ENCODE measurements at places on chromosomes 6 and 20.

GRCh38 chr20:46995561-46996142 lies 101.0 kb downstream of the EYA2 start:
- DNase-seq, result no peak

GRCh38 chr20:54477191-54477955 lies 2.0 kb downstream of the DOK5 start:
- no peak for DNase-seq

- no peak for DNase-seq
Measured at GRCh38 chr6:93447874-93448273, 28.5 kb upstream of the EPHA7 start.

GRCh38 chr6:116200619-116201249 lies 53.1 kb downstream of the TSPYL4 start:
- DNase-seq, result no peak

DNA sequence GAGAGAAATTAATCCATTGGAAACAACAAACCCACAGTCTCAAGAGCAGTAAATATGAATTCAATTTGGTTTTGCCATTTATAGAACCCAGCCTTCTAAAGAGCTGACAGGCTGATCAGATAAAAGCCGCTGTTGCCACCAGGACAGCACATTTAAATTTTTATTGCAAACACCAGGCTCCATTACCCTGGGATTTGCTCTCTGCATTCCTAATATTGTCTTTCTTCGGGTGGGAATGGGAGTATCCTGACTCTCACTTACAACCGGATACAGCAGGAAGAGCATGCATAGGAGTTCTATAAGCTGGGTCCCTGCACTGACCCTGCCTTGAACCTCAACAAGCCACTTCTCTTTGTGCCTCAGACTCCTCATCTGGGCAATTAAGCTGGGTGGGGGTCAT lies 142.9 kb downstream of the LRFN2 start:
- no peak for DNase-seq

DNA sequence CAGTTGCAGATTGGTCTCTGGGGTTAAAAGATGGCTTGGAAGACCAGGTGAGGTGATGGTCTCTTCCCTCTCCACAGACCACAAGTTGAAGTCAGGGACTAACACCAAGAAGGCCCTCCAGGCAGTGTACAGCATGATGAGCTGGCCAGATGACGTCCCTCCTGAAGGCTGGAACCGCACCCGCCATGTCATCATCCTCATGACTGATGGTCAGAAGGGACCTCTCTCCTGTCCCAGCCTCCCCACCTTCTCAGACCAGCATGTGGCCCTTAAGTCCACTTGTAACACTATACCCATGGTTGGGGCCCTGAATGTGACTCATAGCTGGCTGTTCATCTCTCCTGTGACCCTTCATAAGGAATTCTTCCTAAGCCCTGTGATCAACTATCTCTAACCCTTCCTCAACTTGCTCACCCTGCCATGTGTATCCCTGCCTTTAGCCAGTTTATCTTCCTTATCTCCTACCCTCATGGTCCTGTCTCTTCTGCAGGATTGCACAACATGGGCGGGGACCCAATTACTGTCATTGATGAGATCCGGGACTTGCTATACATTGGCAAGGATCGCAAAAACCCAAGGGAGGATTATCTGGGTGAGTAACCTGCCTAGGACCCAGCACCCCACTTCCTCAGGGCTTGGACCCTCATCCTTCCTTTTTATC lies 3.0 kb downstream of the CFB start:
- no peak for DNase-seq

DNA sequence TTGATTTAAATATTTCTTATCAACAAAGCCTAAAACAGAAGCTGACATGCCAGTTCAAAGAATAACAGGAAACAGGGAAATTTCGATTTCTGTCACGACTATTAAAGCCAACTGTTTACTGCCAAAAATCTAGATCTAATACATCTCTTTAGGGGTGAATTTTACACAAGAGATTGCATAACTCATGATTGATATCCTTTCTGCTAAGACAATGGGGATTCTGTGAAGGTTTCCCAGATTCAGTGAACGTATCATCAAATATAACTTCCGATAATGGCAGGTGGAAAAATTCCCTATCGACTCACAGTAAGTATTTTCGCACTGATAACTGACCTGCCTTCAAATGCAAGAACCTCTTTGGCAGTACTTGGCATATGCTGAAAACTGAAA lies 42.9 kb downstream of the NHSL1 start:
- no peak for DNase-seq

- DNase-seq, result no peak
Measured at GRCh38 chr20:24840121-24840713, 108.9 kb upstream of the CST7 start.

- DNase-seq, result no peak
Measured at GRCh38 chr20:49303065-49303552, 25.3 kb upstream of the ZNFX1 start.

- DNase-seq, result no peak
Measured at GRCh38 chr6:30782425-30783014, 38.2 kb upstream of the IER3 start.

DNA sequence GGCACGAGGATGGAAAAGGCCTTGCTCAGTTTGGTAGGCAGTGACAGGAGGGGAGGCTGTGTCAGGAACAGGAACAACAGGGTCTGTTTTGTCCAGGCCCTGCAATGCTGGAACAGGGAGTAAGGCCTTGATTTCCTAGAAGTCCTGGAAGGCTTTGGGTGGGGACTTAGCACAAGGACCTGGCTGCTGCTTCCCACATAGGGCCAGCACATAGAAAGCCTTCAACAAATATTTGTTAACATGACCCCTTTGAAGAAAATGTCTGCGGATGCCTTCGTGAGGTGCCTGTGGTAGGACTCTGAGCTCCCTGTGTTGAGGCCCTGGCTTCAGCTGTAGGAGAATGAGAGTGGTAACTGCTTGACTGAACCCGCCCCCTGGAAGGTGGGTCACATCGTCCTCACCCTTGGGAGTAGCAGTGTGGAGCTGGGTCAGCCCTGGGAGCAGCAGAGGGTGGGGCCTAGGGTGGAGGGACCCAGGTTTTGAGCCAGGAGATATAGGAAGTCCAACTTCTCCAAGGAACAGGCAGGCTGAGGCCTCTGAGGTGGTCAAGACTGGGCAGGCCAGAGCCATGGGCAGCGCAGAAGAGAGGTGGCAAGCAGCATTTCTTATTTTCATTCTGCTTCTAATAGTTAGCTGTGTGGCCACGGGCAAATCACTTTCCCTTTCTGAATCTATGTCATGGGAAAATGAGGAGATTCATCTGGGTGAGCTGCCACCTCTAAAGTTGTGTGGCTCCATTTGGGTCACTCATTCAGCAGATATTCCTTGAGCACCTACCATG lies 50.0 kb downstream of the CNBD2 start:
- peak; percentile 5 for DNase-seq

- DNase-seq, result no peak
Measured at GRCh38 chr6:168127384-168127868, 48.4 kb upstream of the FRMD1 start.

DNA sequence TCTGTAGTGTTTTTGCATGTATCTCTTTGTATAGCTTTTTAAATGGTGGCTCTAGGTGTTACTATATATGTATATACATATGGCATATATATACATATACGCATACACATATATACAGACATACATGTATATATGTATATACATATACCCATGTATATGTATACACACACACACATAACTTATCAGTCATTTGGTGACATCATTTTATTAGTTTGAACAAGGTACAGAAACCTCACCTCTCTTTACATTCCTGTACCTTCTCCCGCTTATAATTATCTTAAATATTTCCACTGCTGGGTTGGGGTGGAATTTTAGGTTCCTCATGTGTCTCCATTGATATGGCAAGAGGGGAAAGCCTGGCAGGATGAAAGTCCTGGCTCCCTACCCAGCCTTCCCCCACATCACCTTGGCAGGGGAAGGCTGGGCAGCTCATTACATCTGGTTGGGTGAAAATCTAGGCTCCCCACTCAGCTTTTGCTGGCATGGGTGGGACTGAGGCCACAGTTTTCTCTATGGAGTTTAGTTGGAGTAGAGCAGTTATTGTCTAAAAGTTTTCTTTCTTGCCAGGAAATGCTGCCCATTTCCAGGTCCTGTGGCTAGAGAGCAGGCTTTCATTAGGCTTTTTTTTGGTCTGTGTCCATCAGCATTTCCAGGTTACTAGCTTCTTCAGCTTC lies 7.6 kb downstream of the GLO1 start:
- DNase-seq, result no peak

DNA sequence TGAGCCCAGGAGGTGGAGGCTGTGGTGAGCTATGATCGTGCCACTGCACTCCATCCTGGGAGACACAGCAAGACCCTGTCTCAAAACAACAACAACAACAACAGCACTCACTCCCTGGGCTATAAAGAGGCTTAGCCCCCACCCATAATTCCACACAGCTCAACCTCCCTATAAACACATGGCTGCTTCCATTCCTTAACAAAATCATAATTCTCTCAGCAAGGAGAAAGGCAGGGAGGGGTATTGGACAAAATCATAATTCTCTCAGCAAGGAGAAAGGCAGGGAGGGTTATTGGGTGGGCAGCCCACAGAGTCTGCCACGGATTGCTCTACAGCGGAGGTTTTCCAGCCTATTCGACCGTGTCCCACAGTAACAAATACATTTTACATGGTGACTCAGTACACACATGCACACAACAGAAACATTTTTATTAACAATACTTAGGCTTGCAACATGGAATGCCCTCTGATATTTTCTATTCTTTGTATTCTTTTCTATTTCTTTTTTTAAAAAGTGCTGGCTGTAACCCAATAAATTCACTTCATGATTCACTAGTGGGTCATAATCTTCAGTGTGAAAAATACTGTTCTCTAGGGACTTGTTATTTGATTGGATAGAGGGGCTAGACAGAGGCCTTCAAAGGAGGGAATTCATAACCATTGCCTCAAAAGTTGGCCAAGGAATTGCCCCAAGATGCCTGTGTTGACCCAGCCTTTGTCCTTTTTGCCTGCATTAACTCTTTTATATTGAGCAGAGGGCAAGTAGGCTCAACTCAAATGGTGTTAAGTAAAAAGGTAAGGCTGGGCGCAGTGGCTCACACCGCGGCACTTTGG lies 50.6 kb upstream of the ZMYND8 start:
- DNase-seq, result no peak

DNA sequence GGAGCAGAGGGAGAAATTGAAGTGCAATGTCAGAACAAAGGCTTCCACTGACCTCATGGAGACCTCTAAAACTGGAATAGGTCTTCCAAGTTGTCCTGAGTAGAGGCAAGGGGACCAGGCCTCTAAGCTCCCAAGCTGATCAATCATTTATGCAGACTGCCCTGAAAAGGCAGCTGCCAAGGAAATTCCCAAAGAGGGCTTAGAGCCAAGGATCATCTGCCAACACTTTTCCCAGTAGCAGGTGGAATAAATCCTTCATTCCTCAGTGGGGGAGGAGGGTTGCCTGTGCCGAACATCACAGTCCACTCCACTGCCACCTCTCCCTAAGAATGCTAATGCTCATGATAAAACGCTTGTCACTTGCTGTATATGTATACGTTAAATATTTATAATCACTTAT lies 29.3 kb upstream of the RALY start:
- DNase-seq, result no peak

DNA sequence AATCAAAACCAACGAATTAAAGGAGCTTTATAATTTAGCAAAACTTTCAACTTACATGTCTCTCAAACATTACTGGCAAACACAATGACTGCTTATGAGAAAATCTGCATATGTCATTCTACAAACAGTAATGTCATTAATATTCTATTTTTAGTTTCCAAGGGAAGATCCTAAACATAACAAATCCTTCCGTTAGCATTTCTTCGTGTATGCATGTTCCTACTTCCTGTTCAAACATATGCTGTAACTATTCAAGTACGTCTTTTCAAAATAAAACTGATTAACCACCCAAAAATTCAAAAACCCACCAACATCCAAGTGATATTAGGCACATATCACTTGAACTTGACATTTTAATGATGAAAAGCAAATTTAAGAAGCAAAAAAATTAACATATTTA lies 131.3 kb downstream of the HACE1 start:
- no peak for DNase-seq

DNA sequence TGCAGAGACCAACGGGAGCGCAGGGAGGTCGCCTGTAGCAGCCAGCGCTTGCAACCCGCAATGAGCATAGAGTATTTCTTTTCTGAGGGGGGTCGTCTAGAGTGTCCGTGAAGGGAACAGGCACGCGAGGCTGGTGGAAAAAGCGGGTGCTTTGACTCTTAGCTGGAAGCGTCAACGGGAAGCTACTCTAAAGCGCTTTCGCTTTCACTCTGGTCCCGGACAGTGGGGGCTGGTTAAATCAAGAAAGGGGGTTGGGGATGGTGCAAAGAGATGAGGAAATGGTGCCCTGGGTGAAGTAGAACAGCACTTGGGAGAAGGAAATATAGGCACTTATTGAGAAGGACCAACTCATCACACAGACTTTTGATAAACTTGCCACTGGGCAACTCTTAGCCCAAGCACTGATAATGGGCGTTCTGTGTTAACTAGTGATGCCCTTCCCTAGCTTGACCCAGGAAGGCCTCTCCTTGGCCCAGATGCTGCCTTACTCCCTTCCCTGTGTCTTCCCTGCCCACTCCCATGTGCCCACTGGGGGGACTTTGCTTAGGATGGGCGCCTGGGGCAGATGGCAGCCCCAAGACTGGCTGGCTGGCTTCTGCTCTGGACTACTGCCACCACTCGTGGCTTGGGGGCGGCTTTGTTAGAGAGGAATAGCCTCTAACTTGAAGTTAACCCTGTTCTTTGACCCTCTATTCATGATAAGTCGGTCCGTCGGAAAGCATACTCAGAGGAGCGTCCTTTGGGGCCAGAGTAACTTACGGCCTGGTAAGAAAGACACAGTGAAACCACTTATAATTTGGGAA lies 585 bp downstream of the PSMB9 start:
- peak; percentile 76 for DNase-seq

- no peak for DNase-seq
Measured at GRCh38 chr20:39089029-39089428, 126.9 kb downstream of the DHX35 start.

DNA sequence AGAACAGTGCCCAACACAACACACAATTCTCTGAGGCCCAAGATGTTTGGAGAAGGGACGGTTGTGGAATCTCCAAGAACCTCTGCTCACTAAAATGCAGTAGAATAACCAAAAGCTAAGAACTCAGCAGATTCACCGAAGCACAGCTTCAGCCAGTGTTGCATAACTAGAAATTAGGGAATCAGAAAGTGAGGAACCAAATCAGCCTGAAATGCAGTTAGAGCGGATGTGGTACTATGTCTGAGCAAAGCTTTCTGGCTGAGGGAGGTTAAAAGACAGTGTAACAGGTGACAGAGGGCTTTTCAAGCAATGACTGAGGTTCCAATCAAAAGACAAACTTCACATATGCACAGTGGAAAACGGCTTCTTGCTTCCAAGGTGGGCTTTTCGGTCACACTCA lies 197.9 kb upstream of the KCNK16 start:
- no peak for DNase-seq

All from mucosa of descending colon (tissue), 3 donors.